Activated CD4-positive, alpha-beta T cell treated with anti-CD3 and anti-CD28 coated beads, Interleukin-2, amount 10 ng/mL, durations not matched to agents 7 days and 5 days (primary cell): ENCODE measurements at places on chromosomes 3 and 15. TPM values are rescaled to one million over a fixed set of nuclear protein-coding genes. Genes with fewer than 3 reads are reported as not detected.

DNA sequence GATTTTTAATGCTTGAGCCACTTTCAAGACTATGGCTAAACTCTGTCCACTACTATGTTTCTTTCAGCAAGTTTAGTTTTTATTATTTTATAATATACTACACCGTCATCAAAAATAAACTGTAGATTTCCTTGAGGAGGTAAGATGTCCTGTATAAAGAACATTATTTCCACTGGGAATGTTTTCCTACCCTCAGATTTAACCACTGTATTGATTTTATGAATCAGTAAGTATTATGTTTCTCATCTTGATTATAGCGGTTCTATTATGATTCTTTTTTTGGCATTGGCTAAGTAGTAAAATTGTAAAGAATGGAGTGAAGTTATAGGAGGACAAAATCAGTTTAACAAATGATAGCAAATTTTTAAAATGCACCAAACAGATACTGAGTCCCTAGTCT lies 44.4 kb downstream of the ADAM10 start:
- no peak for DNase-seq
- no peaks in the 10 kb centered on the region for H3K27me3 ChIP-seq
- H3K36me3 ChIP-seq, result peaks cover 69% of the 10 kb centered on the region
- H3K4me3 ChIP-seq, result no peak overlapping the region

GRCh38 chr15:84081391-84082168 lies 154.0 kb upstream of the GOLGA6L4 start:
- DNase-seq, result no peak
- H3K27ac ChIP-seq, result no peak overlapping the region
- H3K4me1 ChIP-seq, result peaks cover 13% of the 10 kb centered on the region
- no peaks in the 10 kb centered on the region for H3K36me3 ChIP-seq

DNA sequence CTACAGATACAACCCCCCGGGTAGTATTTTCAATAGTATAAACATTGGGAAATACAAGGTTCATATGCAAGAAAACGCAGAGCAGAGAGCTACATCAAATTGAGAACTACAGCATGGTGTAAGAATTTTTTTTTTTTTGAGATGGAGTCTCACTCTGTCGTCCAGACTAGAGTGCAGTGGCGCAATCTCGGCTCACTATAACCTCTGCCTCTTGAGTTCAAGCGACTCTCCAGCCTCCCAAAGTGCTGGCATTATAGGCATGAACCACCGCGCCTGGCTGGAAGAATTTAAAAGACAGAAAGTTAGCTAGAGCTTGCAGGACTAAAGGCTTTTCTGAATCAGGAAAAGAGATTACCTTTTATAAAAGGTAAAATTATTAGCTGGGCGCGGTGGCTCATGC lies 42.0 kb downstream of the PIGB start:
- no peaks in the 10 kb centered on the region for H3K27me3 ChIP-seq
- peaks cover 9% of the 10 kb centered on the region for H3K36me3 ChIP-seq
- no peak overlapping the region for H3K27ac ChIP-seq
- no peak overlapping the region for H3K4me3 ChIP-seq
- no peak for DNase-seq

- no peaks in the 10 kb centered on the region for H3K27me3 ChIP-seq
- H3K36me3 ChIP-seq, result no peaks in the 10 kb centered on the region
- no peak overlapping the region for H3K4me3 ChIP-seq
Observed at GRCh38 chr3:79515072-79515471, 252.7 kb downstream of the ROBO1 start.

DNA sequence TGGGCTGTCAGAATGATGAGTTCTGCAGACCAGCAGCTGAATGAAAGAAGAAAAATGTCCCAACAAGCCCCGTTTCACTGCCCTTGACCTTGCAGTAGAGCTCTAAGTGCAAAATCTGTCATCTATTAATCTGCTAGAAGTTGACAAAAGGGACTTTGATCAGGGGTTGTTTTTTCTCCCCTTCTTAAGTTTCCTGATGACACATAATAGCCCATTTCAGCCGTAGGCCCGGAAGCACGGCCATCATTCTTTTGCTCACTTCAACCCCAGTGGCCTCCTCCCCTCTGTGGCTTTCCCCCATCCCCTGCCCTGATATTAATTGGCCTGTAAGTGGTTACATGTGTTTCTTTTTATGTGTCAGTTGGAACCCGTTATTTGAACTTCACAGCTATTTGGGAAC lies 298.9 kb downstream of the RPLP1 start:
- H3K36me3 ChIP-seq, result peaks cover 44% of the 10 kb centered on the region
- DNase-seq, result peak; percentile 4
- no peak overlapping the region for H3K27ac ChIP-seq
- H3K4me3 ChIP-seq, result no peak overlapping the region
- peaks cover 13% of the 10 kb centered on the region for H3K27me3 ChIP-seq
- H3K4me1 ChIP-seq, result peaks cover 81% of the 10 kb centered on the region

The SGO1 gene
- 35.6 TPM for total RNA-seq

The CFAP92 gene
- total RNA-seq, result 0.10 TPM

The BSN gene
- 0.06 TPM for total RNA-seq
